ENCODE measurements at places on chromosomes 1 and 21.
A peak's percentile ranks its signal among the peaks of the same experiment; 100 is the strongest.

DNA sequence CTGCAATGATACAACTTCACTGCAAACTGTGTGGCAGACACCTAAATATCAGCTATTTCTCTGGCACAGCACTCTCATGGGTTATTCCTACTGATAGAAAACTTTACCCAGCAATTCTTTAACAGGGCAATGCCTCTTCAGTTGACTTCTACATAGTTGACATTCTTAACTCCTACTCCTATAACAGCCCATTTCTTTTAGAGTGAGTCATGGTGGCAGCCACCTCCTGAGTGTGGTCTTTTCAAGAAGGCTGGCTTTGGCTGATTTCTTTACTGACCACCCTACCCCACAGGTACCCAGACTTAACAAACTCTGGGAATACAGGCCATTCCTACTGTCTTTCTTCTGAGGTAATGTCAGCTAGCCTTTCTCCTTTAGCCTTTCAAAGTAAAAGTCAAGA lies 805.8 kb upstream of the ADGRL2 start:
- DNase-seq: peak; percentile 40

- DNase-seq: no peak
Measured at GRCh38 chr1:151982300-151983005, 11.2 kb downstream of the S100A10 start.

- no peak for DNase-seq
Measured at GRCh38 chr21:41564871-41565274, 56.9 kb upstream of the TMPRSS2 start.

DNA sequence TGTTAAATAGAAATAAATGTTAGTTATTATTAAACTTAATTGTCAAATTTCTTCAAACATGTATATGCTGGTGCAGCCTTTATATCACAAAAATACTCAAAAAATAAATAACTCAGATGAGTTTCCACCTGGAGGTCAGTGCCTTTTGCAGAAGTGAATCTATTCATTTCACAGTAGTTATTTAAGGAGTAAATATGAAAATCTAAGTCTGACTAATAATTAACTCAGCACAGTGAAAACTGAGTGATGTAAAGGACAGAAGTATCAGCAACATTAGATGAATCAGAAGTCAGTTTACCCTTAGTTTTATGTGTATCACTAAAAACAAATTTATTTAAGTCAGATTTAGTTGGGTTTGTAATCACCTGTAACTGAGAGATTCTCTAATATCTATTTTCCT lies 2135.4 kb downstream of the MRPL39 start:
- DNase-seq: no peak

GRCh38 chr1:233253832-233254331 lies 41.6 kb downstream of the PCNX2 start:
- no peak for DNase-seq

DNA sequence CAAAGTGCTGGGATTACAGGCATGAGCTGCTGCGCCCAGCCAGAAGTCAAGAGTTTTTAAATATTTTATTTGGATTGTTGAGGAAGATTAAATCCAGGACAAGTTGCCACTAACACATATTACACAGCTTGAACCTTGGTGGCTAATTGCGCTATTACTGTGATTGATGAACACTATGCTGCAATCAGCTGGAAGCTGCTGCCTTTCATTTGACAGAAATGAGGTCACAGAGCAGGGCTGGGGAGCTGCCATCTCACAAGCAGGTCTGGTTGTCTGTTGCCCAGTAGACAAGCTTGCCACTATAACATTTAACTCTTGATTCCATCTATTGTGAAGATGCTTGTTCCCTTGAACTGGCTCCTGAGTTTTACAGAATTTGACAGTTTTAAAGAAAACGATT lies 37.4 kb upstream of the NRDC start:
- DNase-seq: no peak

DNA sequence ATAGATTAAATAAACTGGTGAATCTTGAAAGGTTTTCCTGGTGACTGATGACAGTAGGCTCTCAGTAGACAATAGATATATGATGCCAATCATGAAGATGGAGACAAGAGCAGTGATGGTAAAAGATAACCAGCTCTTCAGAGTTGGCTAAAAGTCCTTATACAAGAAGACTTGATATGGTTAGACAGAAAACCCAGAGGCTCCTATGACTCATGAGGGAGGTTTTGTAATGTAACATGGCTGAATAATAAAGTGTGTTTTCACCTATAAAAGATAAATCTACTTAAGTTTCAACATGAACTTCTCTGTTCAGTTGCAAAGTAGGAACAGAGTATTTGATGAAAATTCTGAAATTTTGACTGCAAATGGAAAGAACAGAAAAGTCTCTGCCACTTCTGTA lies 12.7 kb upstream of the CRNN start:
- DNase-seq: no peak

GRCh38 chr1:7919880-7920279 lies 20.8 kb downstream of the TNFRSF9 start:
- DNase-seq: no peak

DNA sequence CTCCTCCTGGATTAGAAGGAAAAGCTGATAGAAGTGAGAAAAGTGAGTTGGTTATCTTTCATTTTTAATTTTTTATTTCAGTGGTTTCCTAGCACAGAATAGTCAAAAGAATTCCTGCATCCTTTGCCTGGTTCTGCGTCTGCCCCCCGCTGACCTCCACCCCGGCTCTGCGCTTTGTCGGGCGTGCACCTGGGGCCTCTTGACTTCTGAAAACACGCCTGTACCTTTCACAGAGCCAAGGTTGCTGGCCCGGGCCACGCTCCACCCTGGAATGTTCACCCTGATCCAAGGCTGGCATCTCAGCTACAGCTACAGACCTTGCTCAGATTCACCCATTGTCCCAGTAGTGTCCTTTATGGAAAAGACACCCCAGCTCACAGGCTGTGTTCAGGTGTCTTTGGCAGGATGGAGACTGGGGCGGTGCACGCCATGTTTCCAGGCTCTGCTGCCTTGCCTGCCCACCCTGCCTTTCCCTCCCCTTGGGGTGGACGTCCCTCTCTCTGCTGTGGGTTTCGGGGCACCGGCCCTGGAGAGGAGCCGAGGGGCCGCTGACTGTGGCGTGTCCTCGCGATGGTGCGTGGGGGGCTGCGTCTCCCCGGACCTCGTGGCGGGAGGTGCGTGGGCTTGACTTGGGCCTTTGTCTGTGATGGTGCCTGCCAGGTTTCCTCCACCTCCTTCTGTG lies 40.3 kb upstream of the DIP2A start:
- DNase-seq: no peak

All from epithelial cell of proximal tubule (primary cell).